Activated T-helper 2 cell treated with anti-CD3 and anti-CD28 coated beads, Interferon-gamma antibody, Interleukin-2, Interleukin-4, amounts not matched to agents 10 μg/mL and 5 μg/mL and 100 μg/mL, durations not matched to agents 14 hours and 24 hours and 36 hours (primary cell): ENCODE measurements at places on chromosomes 2 and 18. TPM values are rescaled to one million over a fixed set of nuclear protein-coding genes. Genes with fewer than 3 reads are reported as not detected.

DNA sequence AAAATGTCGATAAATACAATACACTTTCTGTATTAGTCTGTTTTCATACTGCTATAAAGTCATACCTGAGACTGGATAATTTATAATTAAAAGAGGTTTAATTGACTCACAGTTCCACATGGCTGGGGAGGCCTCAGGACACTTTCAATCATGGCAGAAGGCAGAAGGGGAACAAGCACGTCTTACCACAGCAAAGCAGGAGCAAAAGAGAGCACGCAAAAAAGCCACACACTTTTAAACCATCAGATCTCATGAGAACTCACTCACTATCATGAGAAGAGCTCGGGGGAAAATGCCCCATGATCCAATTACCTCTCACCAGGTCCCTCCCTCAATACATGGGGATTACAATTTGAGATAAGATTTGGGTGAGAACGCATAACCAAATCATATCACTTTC, 256.7 kb downstream of the ANAPC1 start:
- H3K4me3 ChIP-seq, result no peak overlapping the region
- DNase-seq, result no peak
- H3K4me1 ChIP-seq, result peaks cover 37% of the 10 kb centered on the region
- H3K36me3 ChIP-seq, result peaks cover 30% of the 10 kb centered on the region
- peaks cover 15% of the 10 kb centered on the region for H3K27me3 ChIP-seq

The SATB2 gene
- 0.05 TPM in 2 replicates for total RNA-seq

- H3K27me3 ChIP-seq, result peaks cover 4% of the 10 kb centered on the region
- H3K4me3 ChIP-seq, result no peak overlapping the region
- no peaks in the 10 kb centered on the region for H3K4me1 ChIP-seq
- no peak for DNase-seq
- no peak overlapping the region for H3K27ac ChIP-seq
Measured at GRCh38 chr2:241063587-241063986, 38.5 kb downstream of the MTERF4 start.

The SUPT7L gene
- total RNA-seq, result 32.5 and 37.0 TPM in 2 replicates

The ACMSD gene
- total RNA-seq, result not detected in 2 replicates

DNA sequence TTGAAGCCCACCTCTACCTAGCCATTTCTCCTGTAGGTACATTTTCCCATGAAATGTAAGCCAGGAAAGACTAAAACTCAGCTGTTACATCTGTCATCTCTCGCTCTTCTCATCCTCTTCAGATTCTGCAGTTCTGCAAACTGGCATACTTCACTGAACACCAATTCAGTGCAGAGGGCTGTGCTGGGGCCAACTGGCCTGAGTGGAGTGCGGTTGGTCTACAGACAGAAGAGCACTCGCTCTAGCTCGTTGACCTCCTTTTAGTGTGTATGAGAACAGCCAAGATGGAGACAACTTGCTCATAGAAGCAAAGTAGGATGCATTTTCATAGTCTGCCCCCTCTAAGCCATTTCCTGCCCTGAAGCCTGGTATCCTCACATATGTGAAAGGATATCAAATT, 862.6 kb downstream of the BCL11A start:
- no peaks in the 10 kb centered on the region for H3K36me3 ChIP-seq
- H3K4me3 ChIP-seq, result no peak overlapping the region
- H3K4me1 ChIP-seq, result no peaks in the 10 kb centered on the region
- no peaks in the 10 kb centered on the region for H3K27me3 ChIP-seq

The OSR1 gene
- not detected in 2 replicates for total RNA-seq

GRCh38 chr18:66560094-66560493, 43.8 kb downstream of the CDH19 start:
- H3K27me3 ChIP-seq, result no peaks in the 10 kb centered on the region
- no peak overlapping the region for H3K27ac ChIP-seq
- H3K4me1 ChIP-seq, result no peaks in the 10 kb centered on the region
- H3K36me3 ChIP-seq, result no peaks in the 10 kb centered on the region
- H3K4me3 ChIP-seq, result no peak overlapping the region

DNA sequence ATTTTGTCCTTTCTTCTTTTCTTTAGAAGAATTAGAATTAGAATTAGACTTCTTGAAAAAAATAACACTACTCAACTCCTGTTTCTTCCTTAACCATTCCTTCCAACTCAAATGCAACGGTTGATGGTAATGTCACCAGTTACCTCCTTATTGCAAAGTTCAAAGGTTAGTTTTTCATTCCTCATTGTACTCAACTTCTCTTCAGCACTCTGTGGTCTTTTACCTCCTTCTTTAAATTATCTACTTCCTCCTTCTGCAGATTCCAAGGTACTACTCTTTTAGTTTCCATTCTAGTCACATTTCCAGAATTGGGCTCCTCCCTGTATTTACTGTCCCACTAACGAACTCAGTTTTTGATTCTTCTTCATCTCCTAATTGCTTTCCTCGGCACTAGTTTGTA, 700.7 kb downstream of the SATB2 start:
- H3K4me3 ChIP-seq, result no peak overlapping the region
- H3K27ac ChIP-seq, result no peak overlapping the region
- H3K27me3 ChIP-seq, result no peaks in the 10 kb centered on the region
- no peaks in the 10 kb centered on the region for H3K4me1 ChIP-seq

- H3K36me3 ChIP-seq, result peaks cover 31% of the 10 kb centered on the region
- no peak overlapping the region for H3K4me3 ChIP-seq
- no peak for DNase-seq
- H3K27ac ChIP-seq, result no peak overlapping the region
- peaks cover 13% of the 10 kb centered on the region for H3K4me1 ChIP-seq
Measured at GRCh38 chr2:200507179-200507578, 2.7 kb downstream of the KCTD18 start.
